ENCODE measurements at places on chromosomes 16 and 17. TPM values are rescaled to one million over a fixed set of nuclear protein-coding genes. Genes with fewer than 3 reads are reported as not detected.
A peak's percentile ranks its signal among the peaks of the same experiment; 100 is the strongest.

DNA sequence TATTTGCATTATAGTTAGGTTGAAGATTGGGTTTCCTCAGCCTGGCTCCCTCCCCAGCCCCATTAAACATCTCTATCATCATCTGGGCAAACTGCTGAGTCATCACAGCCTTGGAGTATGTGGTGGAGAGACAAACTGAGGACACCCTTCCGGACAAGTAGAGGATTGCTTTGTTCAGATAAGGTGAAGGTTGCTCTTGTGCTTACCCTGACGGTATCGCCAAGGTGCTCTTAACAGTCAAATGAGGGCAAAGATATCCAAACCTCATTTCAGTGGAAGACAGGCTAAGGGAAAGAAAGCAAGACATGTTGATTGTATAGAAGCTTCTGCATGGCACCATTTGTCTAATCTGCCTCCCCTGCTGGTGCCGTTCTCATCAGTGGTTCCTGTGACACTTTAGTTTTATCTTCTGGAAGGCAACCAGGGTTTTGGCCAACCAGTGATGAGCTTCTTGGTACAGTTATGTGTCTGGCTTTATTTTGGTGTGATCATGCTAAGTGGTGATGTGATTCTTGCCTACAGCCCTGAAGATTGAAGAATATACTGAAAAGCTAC, 56.9 kb upstream of the LGALS9 start:
- no peak for DNase-seq

DNA sequence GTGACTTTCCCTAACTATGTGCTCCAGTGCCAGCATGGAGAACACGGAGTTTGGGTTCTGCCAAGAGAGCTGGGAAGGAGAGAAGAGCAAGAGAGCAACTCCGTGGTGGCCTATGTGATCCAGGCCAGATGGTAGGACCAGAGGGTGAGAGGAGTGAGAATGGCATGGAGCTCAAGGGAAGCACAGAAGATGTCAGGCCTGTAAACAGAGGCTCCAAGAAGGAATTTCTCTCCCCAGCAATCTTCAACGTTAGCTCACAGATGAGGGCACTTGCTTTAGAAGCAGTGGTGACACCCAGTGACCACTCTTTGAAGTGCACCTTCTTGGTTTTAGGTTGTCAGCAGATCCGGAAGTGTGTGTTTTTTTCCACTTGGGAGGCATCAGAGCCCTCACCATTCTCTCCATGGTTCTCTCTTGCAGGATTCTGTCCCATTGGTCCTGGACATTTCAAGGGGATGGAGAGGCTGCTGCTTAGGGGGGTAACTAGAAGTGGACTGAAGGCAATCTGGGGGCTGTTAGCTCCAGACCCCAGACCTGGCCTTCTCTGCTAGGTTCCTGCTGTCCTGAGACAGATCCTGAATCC, 18.1 kb upstream of the TMEM98 start:
- peak; percentile 81 for DNase-seq

DNA sequence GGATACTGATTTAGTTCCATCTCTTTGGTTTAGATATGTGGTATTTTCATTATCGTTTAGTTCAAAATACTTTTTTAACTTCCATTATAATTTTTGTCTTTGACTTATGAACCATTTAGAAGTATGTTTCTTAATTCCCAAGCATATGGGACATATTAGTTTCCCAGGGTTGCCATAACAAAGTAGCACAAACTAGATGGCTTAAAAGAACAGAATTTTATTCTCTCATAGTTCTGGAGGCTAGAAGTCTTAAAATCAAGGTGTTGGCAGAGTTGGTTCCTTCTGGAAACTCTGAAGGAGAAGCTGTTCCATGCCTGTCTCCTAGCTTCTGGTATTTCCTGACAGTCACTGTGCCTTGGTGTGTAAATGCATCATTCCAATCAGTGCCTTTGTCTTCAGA, 291.5 kb upstream of the AXIN2 start:
- no peak for DNase-seq

DNA sequence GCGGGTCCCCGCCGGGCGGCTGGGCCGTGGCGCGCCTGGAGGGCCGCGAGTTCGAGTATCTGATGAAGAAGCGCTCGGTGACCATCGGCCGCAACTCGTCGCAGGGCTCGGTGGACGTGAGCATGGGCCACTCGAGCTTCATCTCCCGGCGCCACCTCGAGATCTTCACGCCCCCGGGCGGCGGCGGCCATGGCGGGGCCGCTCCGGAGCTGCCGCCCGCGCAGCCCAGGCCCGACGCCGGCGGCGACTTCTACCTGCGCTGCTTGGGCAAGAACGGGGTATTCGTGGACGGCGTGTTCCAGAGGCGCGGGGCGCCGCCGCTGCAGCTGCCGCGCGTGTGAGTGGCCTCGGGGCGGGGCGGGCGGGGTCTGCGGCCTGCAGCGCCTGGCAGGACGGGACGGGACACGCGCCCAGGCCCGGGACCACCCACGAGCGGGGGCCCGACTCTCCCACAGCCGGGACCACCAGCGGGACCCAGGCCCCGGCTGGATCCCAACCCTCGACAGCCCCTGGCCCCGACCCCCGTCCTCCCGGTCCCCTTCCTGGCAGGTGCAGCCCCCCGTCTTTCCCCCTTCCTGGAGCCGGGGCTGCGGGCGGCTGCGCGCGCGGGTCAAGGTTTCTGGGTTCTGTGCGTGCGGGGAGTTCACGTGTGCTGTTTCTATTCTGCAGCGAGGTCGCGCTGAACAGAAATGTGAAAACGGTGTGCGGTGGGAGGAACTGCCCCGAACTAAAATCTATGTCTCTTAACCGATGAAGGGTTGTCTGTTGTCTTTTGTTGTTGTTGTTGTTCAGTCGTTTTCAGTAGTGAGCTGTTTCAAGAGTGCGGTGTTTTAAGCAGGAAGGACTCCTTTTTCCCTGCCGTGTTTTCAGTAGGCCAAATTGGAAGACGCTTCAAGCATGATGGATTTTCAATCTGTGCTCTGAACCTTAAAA, 705 bp downstream of the FOXK2 start:
- no peak for DNase-seq

GRCh38 chr17:1229900-1230501, 40.2 kb upstream of the BHLHA9 start:
- no peak for DNase-seq

Gene TBC1D3C
- not detected for total RNA-seq

GRCh38 chr17:32828822-32829221, 48.1 kb downstream of the MYO1D start:
- DNase-seq, result no peak

Gene ASPA
- 15.3 TPM for total RNA-seq

DNA sequence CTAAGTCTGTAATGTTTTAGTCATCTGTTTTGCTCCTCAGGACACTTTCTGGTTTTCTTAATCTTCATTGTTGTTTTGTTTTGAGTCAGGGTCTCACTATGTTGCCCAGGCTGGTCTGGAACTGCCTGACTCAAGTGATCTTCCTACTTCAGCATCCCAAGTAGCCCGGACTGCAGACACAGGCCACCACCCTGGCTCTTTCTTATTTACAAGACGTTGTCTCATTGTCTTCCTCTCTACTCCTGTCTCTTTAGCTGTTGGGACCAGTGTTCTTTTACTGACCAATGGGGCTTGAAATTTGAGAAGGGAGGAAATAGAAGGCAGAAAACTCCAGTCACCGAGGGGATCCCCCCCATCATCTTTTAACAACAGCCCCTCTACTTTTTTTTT, 1.2 kb downstream of the SCPEP1 start:
- DNase-seq, result no peak

- no peak for DNase-seq
These were observed 10.1 kb downstream of the AMZ2 start for GRCh38 chr17:68257934-68258333.

DNA sequence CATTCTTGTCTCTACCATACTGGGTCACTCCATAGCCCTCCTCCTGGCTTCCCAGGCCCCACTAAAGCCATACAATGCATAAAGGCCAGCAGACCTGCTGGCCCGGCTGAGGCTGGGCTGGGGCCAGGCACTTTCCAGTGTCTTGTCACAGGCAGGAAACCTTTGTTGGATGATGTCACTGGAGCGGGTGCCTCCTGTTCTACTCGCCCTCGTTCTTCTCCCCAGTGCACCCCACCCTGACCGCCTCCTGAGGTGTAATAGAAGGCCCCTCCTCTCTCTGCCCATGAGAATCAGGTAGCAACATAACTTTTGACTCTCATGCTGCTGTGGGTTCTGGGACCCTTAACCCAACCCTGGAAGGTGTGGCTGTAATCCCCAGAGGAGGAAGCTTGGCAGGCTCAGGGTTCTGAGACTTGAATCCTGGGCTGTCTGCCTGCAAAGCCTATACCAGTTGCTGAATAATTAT, 54.2 kb upstream of the IL34 start:
- DNase-seq, result no peak

GRCh38 chr17:78923660-78924453, 1.3 kb downstream of the TIMP2 start:
- DNase-seq, result peak; percentile 86

Gene SLC46A1
- 15.4 TPM for total RNA-seq

DNA sequence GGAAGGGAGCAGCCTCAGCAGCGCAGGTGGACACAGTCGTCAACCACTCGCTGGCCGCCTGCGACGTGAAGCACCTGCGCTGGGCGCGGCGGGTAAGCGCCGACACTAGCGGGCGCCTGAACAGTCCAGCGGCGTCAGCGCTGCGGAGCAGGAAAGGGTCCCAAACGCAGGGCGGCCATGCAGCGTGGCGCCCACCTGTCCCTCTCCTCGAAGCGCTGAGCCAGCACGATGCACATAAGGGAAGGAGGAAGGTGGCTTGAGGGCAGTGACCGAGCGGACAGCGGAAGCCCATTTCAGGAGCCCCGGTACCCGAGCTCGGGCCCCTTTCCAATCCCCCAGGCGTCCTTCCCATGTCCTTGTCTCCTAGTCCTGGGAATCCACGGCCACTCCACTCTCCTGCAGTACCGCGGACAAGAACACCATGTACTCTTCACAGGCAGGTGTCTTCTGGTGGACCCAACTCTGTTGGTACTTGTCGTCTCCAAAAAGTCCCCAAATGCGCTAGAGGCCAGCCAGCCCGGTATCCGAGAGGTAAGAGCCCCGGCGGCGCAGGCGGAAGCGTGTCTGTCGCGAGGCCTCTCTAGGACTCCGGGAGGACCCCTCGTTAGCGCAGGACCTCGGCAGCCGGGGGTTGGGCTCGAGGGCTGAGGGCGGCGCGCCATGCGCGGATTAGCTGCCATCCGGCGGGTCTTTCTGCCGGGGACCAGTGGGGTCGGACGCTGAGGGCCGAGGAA, 14.4 kb downstream of the ZNF232 start:
- peak; percentile 60 for DNase-seq

GRCh38 chr16:79740252-79740651, 139.7 kb upstream of the MAF start:
- DNase-seq, result no peak

Gene PHKB
- 107 TPM for total RNA-seq

Gene PRR11
- 1.0 TPM for total RNA-seq

- DNase-seq, result no peak
These were observed 565 bp downstream of the DDX52 start for GRCh38 chr17:37642681-37643080.

Gene PIK3R5
- total RNA-seq, result 8.4 TPM

Gene SPEM2
- not detected for total RNA-seq

GRCh38 chr16:79519448-79519847, 81.1 kb downstream of the MAF start:
- no peak for DNase-seq

- DNase-seq, result peak; percentile 84
These were observed 3.4 kb downstream of the NOD2 start for GRCh38 chr16:50696575-50697420.

GRCh38 chr16:64498363-64498762, 623.5 kb downstream of the CDH11 start:
- DNase-seq, result no peak

- no peak for DNase-seq
These were observed 16.9 kb downstream of the DHRS7B start for GRCh38 chr17:21143695-21144094.

DNA sequence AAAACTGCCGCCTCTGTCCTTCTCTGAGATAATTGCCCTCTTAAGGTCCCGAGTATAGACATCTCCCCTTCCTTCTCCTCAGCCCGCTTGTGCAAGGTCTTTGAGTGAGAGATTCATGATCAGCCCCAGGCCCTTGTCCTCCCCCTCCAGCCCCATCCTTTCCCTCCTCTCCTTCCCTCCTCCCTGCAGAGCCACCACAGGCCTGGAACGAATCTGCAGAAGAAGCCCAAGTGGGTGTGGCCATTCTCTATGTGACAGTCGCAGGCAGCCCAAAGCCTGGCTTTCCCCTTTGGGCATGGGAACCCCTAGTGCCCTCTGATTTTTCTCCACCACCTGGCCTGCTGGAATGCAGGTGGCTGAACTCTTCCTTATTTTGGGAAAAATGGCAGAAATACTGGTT, 7.2 kb upstream of the NDRG4 start:
- no peak for DNase-seq

DNA sequence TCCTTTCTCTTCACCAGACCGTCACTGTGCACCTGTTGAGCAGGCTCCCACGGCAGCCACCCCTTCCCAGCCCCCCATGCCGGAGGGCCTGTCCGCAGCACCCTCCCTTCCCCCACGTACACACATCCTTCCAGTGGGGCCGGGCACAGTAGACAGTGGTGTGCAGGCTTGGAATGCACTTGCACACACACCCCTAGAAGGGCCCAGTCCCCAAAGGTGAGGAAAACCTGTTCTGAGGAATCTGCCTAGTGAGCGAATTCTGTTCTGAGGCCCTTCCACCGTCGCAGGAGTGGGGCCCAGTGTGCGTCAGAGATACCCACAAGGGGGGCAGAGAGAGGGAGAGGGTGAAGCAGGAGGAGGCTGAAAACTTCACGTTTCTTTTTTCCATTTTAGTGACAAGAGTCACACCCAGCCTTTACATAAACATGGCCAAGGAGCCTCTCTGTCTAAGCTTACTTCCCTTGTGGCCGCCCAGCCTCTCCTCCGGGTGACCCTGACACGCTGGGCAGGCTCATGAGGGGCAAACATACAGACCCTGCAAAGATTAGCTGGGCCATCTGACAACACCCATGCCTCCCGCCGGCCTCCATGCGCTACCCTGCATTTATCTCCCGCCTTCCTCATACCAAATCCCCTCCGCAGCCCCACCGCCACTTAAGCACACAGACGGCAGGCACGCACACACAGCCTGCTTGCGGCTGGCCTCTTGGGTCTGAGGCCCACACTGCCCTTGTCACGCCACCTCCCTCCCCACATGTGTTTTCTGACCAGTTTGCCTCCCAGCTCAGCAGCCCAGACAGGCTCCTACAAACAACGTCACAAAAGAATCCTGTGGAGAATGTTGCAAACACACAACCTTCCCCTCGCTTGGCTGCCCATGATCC, 1.8 kb downstream of the ZBTB4 start:
- no peak for DNase-seq

Gene LPCAT2
- 23.6 TPM for total RNA-seq

DNA sequence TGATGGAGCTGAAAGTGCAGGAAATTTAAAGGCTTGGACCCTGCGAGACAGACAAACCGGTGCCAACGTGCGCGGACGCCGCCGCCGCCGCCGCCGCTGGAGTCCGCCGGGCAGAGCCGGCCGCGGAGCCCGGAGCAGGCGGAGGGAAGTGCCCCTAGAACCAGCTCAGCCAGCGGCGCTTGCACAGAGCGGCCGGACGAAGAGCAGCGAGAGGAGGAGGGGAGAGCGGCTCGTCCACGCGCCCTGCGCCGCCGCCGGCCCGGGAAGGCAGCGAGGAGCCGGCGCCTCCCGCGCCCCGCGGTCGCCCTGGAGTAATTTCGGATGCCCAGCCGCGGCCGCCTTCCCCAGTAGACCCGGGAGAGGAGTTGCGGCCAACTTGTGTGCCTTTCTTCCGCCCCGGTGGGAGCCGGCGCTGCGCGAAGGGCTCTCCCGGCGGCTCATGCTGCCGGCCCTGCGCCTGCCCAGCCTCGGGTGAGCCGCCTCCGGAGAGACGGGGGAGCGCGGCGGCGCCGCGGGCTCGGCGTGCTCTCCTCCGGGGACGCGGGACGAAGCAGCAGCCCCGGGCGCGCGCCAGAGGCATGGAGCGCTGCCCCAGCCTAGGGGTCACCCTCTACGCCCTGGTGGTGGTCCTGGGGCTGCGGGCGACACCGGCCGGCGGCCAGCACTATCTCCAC, at the start of gene NOG:
TSS of gene NOG (plus strand) at position 54 of the 674 bp plus-strand sequence. CDS start at position 579, 525 bp downstream.
- peak; percentile 68 for DNase-seq

GRCh38 chr16:79838496-79839259, 238.1 kb upstream of the MAF start:
- no peak for DNase-seq
